ENCODE measurements at places on chromosomes 1 and 21. TPM values are rescaled to one million over a fixed set of nuclear protein-coding genes. Genes with fewer than 3 reads are reported as not detected.

DNA sequence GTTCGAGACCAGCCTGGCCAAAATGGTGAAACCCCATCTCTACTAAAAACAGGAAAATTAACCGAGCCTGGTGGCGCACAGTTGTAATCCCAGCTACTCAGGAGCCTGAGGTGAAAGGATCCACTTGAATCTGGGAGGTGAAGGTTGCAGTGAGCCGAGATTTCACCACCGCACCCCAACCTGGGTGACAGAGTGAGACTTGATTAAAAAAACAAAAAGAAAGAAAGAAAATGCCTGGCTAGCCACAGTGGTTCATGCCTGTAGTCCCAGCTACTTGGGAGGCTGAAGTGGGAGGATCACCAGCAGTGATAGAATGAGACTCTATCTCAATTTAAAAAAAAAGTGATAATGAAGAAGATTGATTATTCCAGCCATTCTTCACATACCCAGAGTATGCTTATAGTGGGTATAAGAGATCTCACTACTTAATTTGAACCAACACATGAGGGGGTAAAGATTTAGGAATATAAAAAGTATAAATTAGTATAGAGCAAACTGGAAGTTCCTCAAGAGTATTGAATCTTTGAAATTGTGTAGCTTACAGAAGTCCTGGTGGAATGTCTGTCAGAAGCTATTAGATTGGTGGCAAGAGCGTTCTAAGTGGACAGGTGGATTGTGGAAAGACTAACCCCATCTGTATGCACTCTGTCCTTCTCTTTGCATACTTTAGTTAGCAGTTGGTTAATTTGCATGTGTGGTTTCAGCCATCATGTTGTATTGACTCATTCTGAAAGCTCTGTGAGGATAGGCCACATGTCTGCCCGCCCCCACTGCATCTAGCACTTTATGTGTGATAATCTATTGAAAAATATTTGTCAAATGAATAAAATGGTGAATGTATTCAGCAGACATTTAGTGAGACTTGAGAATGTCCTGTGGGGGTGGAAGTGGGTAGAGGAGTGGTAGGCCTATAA is 25.0 kb downstream of the RLF start:
- DNase-seq, result peak; percentile 63

GRCh38 chr21:42868196-42868595 is 11.1 kb downstream of the WDR4 start:
- no peak for DNase-seq

DNA sequence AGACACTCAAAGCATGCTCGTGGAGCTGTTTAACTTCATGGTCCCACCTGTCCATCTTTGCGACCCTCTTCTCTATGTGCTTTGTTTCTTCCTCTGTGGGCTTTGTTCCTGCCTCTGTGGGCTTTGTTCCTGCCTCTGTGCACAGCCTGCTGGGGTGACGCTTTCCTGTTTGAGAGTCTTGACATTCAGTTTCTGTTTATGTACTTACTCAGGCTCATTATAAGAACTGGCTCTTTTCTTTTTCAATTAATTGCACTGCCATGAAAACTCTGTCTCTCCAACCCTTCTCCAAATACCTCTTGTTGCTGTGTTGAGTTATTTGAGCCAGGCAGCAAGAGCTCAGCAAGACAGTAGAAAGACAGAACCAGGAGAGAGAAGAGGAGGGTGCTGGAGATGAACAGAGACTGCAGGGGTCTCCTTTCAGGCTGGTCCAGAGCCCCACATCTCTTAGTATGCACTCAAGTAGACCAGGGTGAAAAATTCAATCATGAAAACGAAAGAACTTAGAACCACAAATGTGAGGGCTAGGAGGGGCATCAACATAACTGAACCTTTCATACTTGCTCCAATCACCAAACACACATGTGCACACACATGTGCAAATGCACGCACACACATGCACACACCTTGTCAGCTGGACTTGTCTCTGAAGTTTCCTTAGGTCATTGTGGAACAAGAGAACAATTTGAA is 88.3 kb upstream of the SGIP1 start:
- peak; percentile 71 for DNase-seq

- no peak for DNase-seq
Measured at GRCh38 chr1:100034470-100034869, 64.7 kb downstream of the SLC35A3 start.

DNA sequence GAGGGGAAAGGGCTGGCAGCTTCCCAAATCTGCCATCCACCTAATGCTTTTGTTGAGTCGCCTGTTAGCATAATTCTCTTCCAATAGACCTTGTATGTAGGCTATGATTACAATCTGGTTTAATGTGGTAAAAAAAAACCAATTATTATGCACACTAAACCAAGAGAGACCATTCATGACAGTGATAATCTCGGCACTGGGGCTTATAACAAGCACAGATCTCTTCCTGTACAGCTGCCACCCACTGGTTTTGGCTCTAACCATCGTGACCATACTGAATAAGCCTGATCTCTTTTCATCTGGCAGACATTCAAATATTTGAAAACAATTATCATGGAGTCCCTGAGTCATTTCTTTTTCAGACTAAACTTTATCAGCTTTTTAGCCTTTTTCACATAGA is 12.0 kb upstream of the SYT14 start:
- DNase-seq, result no peak

DNA sequence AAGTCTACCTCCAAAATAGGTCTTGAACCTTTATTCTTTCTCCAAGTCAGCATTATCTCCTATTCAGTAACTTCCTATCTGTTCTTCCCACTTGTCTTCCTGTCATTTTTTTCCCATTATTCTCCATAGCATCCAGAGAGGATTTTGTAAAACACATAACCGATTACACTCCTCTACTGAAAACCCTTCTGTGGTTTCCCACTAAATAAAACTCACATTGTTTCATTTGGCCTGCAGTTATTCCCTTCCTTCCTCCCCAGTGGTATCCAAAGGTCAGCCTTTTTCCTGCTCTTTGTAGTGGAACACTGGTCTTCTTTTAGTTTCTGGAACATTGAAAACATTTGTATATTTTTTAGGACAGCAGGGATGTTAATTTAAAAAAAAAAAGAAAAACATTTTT is 266.0 kb downstream of the GPR52 start:
- DNase-seq, result no peak

- DNase-seq, result no peak
Measured at GRCh38 chr1:114779722-114780121, 763 bp downstream of the SIKE1 start.

DNA sequence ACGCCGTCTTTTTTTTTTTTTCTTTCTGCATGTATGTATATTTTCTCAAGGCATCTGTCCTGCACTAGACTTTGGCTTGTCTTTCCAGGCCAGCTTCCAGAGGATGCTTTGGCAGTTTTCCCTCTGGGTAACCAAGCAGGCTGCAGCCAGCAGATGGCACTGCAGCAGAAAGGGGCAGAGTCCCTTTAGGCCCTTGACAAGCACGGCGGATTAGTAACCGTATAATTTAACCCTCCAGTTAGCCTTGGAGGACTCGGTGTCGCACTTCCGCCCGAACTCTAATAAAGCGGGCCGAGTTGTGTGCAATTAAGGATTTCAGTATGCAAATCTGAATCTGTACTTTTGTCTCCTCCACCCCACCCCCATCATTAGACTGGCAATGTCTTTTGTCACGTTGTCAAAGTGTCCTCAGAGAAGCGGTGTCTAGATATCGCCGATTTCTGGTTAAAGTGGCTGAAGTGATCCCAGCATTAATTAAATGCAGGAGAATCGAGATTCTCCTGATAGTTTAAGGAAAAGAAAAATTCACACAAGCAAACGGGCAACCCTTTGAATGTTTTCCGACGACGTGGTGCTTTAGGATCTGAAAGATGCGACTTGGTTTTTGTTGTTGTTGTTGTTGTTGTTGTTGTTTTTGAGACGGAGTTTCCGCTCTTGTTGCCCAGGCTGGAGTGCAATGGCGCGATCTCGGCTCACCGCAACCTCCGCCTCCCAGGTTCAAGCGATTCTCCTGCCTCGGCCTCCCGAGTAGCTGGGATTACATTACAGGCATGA is 1.1 kb upstream of the TMEM167B start:
- peak; percentile 41 for DNase-seq

DNA sequence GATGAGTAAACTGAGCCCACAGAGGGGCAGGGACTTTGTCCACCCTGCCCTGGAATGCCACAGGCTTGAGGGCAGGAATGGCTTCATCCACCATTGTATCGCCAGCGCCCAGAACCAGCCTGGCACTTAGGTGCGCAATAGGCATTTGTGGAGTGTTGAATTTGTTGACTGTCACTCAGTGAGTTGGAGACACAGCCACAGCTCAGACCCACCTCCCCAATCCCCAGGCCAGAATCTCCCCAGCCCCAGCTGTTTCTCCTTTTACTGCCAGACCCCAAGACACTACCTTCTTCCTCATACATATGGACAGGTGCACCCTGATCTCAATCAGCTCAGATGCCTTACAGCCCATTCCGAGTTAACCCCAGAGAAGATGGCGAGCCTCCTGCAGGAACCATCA is 674.5 kb downstream of the MATN1 start:
- DNase-seq, result no peak

- no peak for DNase-seq
Measured at GRCh38 chr1:48953617-48954016, 176.9 kb upstream of the BEND5 start.

- DNase-seq, result no peak
Measured at GRCh38 chr1:75292013-75292412, 157.8 kb downstream of the LHX8 start.

- DNase-seq, result no peak
Measured at GRCh38 chr1:169914531-169914930, 20.8 kb upstream of the SCYL3 start.

GRCh38 chr1:153430166-153430553 is 13.8 kb downstream of the S100A7A start:
- DNase-seq, result no peak

- no peak for DNase-seq
Measured at GRCh38 chr1:44822981-44823451, 14.7 kb downstream of the BTBD19 start.

SPAG17 gene
- total RNA-seq, result not detected

GSTM2 gene
- total RNA-seq, result 17.6 TPM

PLA2G2D gene
- total RNA-seq, result not detected

PROK1 gene
- not detected for total RNA-seq

S100A8 gene
- total RNA-seq, result not detected

APCS gene
- not detected for total RNA-seq

IQGAP3 gene
- total RNA-seq, result 19.7 TPM

SETD4 gene
- total RNA-seq, result 15.5 TPM

TRIM67 gene
- total RNA-seq, result not detected

DEPDC1 gene
- total RNA-seq, result 29.6 TPM

LCE2C gene
- total RNA-seq, result not detected

HSD11B1 gene
- 8.7 TPM for total RNA-seq

CFAP126 gene
- total RNA-seq, result not detected

KCNK1 gene
- total RNA-seq, result 8.1 TPM
